ENCODE measurements at places on chromosomes 12 and 14.

GRCh38 chr12:116516657-116517056, 42.5 kb upstream of the MAP1LC3B2 start:
- no peak for DNase-seq

- DNase-seq, result no peak
Measured at GRCh38 chr14:51726166-51726899, 74.6 kb downstream of the FRMD6 start.

GRCh38 chr14:77760381-77761204, at the start of gene SNW1:
SNW1 (minus strand) TSS chr14:77761156; CDS start chr14:77761127, 29 bp downstream.
- DNase-seq, result peak; percentile 86

DNA sequence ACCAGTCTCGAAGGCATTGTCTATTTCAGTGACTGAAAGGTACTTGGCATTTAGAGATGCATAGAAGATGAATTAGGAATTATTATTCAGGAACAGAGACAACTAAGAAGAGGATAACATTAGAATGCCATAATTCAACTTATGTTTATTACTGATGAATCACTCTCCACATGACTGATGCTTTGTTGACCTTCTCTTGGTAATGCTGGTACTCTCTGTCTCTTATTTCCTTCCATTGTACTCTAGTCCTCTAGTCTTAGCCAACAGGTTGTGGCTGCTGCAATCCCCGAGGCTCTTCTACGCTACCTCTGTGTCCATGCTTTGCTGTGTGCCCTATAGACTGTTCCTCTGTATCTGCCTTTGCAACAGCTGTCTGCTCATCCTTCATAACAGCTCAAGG, 652.9 kb downstream of the NRXN3 start:
- DNase-seq, result no peak

GRCh38 chr12:43754015-43754414, 4.6 kb downstream of the PUS7L start:
- no peak for DNase-seq

DNA sequence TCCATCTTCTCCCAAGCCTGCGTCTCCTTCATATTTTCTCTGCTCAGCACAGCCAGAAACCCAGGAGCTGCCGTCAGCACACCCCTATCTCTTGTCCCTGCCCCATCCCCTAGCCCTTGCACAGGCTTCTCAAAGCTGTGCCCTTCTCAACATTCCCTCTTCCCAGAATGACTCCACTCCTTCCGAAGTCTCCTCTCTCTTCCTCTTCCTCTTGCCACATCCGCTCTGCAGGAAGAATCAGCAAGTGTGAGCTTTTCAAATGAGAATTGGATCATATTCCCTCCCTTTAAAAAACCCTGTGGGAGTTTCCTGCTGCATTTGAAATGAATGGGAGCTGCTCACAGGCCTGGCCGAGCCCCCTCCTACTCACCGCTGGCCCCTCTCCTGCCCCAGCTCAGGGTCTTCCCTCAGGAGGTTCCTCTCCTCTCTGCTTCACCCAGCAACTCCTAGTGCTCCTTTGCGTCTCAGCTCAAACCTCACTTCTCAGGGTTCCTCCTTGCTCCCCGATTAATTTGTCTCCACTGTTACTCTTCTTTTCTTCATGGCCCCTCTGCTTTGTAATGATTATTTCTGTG, 528.5 kb upstream of the CCDC196 start:
- DNase-seq, result no peak

DNA sequence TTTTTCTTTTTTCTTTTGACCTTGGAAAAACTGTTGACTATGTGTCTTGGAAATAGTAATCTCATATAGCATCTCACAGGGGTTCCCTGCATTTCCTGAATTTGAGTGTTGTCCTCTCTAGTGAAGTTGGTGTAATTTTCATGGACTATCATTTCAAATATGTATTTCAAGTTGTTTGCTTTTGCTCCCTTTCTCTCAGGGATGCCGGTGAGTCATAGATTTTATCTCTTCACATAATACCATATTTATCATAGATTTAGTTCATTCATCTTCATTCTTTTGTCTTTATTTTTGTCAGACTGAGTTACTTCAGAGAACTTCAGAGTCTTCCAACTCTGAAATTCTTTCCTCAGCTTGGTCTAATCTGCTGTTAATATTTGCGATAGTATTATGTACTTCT, 1320.6 kb downstream of the LRFN5 start:
- no peak for DNase-seq

GRCh38 chr12:129190827-129191226, 337.5 kb downstream of the GLT1D1 start:
- no peak for DNase-seq

DNA sequence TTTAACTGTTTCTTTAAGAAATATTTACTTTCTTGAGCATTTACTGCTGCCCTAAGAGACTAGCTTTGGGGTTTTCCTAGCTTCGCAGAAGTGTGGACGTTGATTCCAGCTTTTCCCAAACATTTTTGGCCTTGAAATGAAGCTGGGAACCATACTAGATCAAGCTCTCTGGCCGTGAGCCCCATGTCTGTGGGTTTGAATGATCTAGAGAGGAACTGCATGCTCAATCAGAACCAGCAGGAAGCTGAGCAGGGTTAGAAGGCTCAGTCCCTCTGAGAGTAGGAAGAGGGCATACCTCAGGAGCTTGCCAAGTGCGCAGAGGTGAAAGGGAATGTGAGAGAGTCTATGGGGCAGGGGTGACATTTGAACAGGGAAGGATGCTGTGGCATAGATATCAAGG, 292.1 kb downstream of the CACNA1C start:
- DNase-seq, result no peak

- no peak for DNase-seq
Measured at GRCh38 chr12:19451196-19451595, 11.9 kb downstream of the AEBP2 start.

- no peak for DNase-seq
Measured at GRCh38 chr14:50688875-50689274, 20.8 kb upstream of the SAV1 start.

DNA sequence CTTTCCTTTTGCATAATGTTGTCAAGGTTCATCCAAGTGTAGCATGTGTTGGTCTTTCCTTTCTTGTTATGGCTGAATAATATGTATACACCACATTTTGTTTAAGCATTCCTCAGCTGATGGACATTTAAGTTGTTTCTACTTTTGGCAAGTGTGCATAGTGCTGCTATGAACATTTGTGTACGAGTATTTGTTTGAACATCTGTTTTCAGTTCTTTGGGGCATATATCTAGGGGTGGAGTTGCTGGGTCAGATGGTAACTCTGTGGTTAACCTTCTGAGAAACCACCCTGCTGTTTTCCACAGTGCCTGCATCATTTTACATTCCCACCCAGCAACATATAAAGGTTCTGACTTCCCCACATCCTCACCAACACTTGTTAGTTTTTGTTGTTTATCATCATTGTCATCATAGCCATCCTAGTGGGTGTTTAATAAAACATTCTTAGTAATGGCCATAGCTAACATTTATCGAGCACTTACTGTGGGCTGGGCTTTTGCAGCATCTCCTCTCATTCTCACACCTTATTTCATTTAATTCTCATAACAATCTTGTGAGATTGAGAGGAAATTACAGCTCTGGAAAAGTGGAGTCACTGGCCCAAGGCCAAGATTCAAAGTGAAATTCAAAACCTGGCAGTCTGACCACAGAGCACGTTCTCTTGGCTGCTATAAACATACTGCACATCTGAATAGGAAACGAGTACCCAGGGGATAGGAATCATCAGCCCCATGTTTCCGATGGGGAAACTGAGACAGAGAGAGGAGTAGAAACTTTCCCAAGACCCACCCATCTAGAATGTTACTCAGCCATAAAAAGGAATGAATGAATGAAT, 193.6 kb downstream of the KSR2 start:
- DNase-seq, result no peak

DNA sequence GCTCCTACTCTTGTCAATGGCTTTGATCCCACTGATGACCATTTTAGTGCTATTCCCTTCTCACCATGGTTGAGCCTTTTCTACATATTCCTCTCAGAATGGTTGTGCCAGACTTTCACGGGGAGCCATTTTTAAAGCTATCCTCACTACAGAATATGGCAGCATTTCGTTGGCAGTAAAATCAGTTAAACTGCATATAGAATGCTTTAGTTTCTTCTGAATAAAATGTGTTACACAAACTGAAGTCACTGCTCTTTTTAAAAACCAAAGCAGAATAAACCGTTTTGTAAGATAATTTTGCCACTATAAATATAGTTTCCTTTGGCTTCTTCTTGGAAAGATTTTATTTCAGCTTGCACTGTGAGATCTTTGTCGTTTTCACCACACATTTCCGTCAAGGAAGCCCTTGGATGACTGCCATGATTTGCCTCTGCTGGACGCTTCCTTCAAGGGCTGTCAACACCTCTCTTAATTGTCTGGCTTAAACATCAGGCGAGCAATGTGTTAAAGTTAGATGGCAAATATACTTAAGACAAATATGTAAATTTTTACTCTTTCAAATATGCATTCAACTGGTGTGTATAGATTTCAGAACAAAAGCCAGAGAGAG, 624.2 kb downstream of the DIO2 start:
- DNase-seq, result no peak

- peak; percentile 35 for DNase-seq
Measured at GRCh38 chr14:67532998-67533753, at the start of gene PLEKHH1. PLEKHH1 (plus strand) TSS chr14:67533290; CDS start chr14:67541868, 8,578 bp downstream.

DNA sequence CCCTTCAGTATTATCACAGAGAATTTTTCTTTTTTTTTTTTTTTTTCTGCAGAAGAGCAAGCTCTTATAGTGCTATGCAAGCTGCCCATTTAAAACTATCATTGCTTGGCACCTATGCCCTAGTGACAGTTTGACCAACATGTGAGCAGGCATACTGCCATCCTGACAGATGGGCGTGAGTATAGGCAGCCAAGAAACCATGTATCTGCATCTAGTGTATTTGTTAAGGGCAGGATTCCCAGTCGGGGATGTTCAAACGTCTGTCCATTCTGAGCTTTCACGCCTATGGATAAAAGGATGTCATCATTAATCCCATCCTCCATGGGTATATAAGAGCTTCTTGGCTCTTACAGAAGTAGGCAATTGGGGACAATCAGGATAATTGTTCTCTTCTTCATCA, 8.8 kb downstream of the VRK1 start:
- no peak for DNase-seq

GRCh38 chr14:32786886-32787285, 151.8 kb upstream of the NPAS3 start:
- DNase-seq, result no peak

DNA sequence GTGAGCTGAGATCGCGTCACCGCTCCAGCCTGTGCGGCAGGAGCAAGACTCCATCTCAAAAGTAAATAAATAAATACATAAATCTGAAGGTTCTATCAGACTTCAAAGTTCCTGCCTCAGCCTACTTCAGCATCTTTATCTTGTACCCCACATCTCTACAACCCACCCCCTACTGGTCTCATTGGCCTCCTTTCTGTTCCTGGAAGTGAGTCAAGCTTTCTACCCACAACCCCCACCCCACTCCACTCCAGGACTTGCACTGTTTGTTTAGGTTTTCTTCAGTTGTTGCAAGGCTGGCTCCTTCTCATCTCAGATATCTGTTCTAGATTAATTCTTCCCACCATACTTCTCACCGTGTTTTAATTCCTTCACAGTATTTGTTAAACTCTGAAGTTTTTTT, 714 bp upstream of the PSMC6 start:
- no peak for DNase-seq

DNA sequence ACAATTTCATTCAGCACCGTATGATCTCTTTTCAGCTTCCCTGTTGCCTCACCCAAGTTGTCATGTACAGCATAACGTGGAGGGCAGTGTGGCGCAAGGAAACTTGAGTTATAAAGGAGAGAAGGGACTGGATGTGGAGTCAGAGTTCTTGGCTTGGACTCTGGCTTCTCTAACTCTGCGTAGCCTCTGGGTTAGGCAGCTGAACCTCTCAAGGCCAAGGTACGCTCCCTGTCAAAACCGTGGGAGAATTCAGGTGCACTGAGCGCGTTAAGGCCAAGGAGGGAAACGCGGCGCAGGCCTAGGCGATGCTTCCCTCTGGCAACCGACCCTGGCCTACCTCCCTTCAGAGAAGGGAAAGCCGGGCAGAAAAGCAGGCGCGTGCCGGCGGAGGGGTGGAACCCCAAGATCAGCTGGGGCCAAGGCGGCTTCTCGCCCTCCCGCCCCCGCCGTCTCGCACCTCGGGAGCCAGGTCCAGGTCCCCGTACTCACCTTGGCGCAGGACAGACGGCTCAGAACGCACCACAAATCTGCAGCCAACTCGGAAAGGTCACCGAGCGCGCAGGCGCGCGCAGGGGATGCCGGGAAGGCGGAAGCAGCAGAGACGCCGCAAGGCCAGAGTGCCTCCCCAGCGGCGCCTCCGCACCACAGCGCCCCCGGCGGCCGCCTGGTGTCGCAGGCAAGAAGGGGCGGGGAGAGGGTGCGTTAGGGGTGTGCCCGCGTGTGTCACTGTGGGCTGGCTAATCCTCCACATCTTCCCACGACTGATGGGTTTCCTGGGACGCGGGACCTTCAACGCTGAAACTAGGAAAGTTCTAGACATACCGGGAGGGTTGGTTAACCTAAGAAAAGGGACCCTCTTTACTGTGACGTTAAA, 7.0 kb upstream of the TDRD9 start:
- peak; percentile 90 for DNase-seq

- no peak for DNase-seq
Measured at GRCh38 chr12:121958541-121959240, 40.3 kb downstream of the CFAP251 start.

DNA sequence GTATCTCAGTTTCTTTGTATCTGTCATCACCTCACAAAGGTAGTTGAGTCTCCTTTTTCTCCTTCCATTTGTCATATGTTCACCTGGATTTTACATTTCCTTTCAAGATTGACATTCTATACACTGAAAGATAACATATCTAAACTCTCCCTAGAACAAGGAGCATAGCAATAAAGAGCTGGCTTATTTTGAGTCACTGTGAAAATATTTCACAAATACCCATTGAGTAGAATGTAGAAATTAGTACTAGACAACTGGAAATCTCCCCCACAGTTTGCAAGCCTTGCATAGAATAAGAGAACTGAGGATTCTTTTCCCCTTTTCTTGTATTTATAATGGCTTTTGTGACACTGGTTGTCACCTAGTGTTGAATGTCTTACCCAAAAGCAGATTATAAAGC, 111.2 kb downstream of the KICS2 start:
- DNase-seq, result no peak

DNA sequence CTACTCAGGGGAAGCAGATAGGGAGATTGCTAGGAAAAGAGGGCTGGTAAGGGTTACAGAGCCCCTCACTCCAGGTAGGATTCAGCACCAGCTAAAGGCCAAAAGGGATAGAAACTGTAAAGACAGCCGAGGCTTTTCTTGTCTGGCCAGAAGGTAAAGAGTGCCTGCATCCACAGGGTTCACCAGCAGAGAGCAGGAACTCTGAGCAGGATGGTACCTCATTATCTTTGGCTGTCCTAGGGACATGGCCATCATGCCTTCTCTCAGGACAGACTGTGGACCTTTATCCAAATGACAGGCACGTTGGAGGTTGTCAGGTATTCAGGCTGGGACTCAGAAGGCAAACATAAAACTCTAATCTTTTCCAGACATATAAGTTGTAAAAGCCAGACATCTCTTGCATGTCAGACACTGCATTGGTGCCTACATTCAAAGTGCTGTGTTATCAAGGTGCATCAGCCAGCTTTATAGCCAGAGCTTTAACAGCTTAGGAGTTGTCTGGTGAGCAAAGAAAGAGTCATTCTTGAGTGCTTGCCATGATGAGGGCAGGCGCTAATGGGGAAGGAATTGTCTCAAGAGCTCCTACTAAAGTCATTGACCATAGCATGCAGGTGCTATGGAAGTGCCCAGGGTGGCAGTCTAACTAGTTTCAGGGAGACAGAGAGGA, 89.5 kb downstream of the PELI2 start:
- DNase-seq, result no peak
